Fibroblast of skin of back (primary cell): ENCODE measurements at places on chromosomes 12 and 14.

DNA sequence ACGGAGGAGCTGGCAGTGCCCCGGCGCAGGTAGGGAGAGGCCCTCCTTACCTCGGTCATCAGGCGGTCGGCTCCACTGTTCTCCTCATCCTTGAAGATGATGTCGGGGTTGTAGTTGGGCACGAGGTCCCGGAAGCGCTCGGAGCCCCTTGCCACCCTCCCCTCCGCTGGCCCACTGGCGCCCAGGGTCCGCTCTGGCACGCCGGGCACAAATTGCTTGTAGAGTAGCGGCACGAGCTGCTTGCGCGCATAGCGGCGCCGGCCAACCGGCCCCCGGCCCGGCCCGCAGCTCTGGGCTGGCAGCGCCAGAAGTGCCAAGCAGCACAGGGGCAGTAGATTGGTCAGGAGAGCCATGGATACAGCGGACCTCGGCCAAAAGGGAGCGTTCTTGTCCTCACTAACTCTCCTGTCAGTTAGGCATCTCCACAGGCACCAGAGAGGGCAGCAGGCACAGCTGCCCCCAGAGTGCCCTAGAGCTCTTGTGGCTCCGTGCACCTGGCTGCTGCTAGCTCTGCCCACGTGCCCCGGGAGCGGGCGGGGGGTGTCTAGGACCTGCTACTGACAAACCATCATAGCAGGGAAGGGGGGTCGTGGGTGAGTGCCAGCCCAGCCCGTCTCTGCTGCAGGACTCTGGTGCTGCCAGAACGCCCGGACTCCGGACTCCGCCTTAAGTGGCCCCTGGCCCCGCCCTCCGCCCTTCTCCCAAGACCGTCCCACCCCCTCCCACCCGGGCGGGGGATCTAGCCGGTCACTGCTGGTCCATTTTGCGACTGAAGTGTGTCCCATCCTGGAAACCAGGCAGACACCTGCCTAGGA is at the start of gene DHH:
Gene DHH (minus strand): TSS at position 642 of the 815 bp plus-strand sequence. CDS start 289 bp downstream, at position 353.
- DNase-seq: no peak

DNA sequence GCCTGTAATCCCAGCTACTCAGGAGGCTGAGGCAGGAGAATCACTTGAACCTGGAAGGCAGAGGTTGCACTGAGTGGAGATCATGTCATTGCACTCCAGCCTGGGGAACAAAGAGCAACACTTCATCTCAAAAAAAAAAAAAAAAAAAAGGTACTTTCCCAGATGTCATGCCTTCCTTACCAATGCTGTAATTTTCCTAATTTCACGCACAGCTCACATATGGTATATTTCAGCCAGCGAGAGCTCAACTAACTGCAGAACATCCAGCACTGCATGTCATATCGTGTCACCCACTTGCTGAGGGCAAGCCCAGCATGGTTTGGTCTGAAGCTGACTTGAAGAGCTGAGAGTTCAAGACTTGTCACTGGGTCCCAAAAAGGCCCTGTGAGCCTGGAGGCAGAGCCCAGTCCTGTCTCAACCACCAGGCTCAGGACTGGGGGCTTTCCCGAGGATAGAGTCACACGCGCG is 29.0 kb downstream of the NFKBIA start:
- DNase-seq: peak; percentile 38

DNA sequence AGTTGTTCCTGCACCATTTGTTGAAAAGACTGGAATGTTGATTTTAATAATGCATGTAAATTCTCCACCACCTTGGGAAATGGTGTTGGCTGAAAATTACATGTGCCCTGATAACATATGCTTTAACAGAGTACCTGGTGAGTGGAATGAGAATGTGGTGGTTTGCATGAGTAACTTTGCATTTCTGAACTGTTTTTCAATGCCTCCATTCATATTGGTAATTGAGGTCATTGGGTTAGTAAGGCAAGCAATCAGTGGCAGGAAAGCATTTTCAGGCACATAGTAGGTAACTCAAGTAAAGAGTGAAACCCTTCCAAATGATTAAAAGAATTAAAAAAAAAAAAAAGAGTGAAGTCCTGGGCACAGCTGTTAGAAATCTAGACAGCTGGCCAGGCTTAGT is 32.2 kb upstream of the BICD1 start:
- no peak for DNase-seq

DNA sequence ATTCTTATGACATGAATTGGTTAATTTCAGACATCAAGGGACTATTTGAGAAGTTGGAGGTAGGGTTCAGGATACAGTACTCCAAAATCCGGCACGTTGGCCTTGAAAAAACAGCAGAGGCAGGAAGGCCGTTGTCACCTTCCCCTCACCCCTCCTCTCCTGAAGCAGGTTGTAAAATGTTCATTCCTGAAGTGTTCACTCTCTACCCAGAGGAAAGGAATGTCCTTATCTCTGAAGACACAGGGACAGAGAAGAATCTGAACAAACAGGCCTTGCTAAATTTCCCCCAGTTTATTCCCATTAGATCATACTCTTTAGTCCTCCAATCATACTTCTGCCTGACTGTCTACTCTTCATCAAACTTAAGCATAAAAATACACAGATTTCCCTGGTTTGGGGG is 313.6 kb downstream of the ZFP36L1 start:
- DNase-seq: peak; percentile 33

DNA sequence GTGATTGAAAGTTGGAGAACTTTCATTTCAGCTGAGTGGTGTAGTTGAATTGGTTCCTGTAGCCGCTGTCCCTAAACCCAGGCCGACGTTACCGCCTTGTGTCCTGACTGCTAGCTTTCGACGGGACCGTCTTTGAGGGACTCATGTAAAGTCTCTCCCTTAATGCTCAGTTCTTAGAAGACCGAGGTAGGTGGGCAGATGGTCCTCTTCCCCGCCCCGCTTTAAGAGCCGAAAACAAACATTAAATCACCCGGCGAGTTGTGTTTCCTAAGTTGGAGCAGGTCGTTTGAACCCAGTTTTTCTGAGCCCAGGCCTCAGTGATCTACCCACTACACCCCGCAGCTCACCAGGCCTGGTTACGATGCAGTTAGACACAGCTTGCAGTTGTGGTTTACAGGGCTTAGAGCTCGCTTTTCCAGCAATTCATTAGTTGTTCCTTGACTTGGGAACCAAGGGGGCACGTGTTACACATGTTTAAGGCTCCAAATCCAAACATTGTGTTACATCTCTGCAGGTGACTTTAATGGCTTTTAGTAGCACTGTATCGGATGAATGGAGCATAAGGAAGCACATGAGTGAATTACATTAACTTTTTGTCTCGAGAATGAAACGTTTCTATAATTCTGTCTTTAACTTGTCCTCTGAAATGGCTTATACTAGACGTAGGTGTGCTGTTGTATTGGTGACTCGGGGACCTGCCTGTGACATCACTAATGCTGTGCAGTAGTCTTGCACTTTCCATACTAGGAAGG is 790 bp downstream of the NEDD1 start:
- DNase-seq: peak; percentile 23
